ENCODE measurements at places on chromosomes 5 and 9. TPM values are rescaled to one million over a fixed set of nuclear protein-coding genes. Genes with fewer than 3 reads are reported as not detected.

DNA sequence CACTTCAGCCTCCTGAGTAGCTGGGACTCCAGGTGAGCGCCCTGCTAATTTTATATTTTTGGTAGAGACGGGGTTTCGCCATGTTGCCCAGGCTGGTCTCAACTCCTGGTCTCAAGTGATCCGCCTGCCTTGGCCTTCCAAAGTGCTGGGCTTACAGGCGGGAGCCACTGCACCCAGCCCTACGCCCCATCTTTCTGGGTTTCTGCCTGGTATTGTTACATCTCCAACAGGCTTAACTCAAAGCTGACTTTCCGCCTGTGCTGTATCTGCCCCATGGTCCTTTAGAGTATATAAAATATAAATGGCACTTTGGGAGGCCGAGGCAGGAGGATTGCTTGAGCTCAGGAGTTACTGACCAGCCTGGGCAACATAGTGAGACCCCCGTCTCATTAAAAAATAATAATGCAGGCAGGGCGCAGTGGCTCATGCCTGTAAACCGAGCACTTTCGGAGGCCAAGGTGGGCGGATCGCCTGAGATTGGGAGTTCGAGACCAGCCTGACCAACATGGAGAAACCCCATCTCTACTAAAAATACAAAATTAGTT lies 36.5 kb upstream of the GLDC start:
- DNase-seq = no peak

- DNase-seq = no peak
Measured at GRCh38 chr9:36560771-36561170, 11.9 kb upstream of the MELK start.

DNA sequence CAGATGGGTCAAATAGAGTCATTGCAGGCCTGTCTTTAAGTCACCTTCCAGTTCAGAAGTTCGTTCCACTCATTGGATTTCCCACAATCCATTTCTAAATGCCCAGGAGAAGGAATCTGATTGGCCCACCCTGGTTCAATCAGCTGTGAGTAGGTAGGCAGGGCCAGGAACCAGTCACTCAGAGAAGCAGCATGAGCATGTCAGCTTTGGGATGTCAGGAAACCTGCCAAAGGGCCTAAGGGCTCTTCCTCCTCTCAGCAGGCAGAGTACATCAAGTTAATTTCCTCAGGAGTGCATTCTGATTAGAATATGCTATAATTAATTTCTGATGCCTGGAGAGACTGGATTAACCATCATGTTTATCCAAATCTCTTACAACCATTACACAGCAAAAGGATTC lies 412.9 kb upstream of the CCNH start:
- no peak for DNase-seq

The RETREG1 gene
- total RNA-seq = 22.4 TPM

The ADAMTSL2 gene
- not detected for total RNA-seq

- no peak for DNase-seq
Measured at GRCh38 chr9:27385606-27386322, 88.8 kb upstream of the EQTN start.

DNA sequence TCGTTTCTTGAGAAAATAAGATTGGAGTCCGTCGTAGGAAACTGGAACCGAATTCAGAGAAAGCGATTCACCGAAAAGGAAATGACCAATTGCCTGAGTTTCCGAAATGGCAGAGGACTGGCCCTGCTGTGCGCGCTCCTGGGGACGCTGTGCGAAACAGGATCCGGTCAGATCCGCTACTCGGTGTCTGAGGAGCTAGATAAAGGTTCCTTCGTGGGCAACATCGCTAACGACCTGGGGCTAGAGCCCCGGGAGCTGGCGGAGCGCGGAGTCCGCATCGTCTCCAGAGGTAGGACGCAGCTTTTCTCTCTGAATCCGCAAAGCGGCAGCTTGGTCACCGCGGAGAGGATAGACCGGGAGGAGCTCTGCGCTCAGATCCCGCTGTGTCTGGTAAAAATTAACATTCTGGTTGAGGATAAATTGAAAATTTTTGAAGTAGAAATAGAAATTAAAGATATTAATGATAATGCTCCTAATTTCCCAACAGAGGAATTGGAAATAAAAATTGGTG lies 379 bp downstream of the PCDHGA3 start:
- no peak for DNase-seq

GRCh38 chr9:13956107-13956506 lies 357.8 kb downstream of the NFIB start:
- no peak for DNase-seq

DNA sequence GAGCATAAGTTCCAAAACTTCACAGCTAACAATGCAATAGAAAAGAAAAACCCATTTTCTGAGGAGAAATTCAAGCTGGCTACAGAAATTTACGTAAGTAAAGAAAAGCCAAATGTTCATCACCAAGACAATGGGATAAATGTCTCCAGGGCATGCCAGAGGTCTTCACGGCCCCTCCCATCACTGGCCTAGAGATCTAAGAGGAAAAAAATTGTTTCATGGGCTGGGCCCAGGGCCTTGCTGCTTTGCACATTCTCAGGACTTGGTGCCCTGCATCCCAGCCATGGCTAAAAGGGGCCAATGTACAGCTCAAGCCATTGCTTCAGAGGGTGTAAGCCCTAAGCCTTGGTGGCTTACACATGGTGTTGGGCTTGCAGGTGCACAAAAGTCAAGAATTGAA lies 443.6 kb downstream of the ELAVL2 start:
- no peak for DNase-seq

- no peak for DNase-seq
Measured at GRCh38 chr5:57783693-57784092, 301.1 kb upstream of the ACTBL2 start.

The NR2F1 gene
- total RNA-seq = not detected

Data from activated T-helper 1 cell treated with anti-CD3 and anti-CD28 coated beads, Interleukin-12 subunit alpha, Interleukin-12 subunit beta, Interleukin-2, Interleukin-4 antibody, amounts not matched to agents 30 ng/mL and 10 ng/mL and 1 ng/mL, durations not matched to agents 14 hours and 24 hours and 36 hours (primary cell).